Stimulated activated naive CD4-positive, alpha-beta T cell (primary cell): ENCODE measurements at places on chromosomes 11 and 22.

DNA sequence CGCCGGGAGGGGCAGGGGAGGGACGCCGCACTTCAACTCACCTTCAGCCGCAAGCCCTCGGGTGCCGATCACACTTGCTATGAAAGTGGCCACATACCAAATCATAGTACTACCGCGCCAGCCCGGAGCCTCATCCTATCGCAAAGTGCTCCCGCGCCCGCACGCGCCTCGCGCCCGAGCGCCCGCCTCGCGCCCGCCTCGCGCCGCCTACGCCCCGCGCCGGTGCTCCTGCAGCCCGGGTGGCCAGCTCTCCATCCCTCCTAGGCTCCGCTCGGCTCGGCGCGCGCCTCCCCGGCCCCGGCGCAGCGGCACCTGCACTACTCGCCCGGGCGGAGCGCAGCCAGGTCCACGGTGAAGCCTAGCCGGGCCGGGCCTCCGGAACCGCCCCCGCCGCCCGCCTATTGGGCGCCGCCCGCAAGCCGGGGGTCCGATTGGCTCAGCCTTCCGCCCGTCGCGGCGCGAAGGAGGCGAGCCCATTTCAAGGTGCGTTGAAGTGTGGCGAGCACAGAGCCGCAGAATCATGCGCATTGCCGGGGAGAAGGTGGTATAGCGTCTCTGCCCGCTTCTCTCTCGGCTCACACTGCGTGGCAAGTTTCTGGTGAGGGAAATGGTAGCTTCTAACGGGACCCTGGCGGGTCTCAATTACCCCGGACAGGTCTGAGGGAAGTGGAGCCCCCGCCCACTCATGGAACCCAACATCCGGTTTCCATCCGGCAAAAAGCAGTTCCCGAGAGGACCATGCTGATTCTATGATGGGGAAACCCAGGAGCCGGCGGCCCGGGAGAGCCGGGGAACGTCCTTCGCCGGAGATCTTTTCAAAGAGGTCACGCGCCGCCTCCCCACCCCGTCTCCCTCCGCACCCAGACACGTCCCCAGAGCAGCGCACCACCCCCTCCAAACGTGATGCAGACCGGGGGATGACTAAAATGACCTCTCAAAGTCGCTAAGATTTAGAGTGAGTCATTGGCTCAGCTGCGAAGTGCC is at the start of gene IGSF9B:
IGSF9B (minus strand) TSS at position 319 of the 984 bp plus-strand sequence; CDS start at position 105, 214 bp downstream.
- DNase-seq = peak; percentile 85

DNA sequence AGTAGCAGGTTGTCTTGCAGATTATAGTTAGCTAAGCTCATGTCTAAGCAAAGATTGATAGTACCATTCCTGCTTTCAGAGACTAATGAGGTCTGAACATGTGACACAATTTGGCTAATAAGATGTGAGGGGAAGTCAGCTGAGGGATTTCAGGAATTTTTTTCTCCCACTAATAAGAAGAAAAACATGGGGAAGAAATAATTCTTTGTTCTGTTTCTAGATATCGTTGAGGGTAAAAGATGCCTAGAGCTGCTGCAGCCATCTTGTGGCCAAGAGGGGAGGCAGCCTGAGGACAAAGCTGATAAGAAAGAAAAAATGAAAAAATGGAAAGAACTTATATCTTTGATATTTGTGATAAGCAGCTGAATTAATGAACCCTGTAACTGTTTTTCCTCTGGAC is 1334.4 kb downstream of the LRRC4C start:
- DNase-seq = no peak

DNA sequence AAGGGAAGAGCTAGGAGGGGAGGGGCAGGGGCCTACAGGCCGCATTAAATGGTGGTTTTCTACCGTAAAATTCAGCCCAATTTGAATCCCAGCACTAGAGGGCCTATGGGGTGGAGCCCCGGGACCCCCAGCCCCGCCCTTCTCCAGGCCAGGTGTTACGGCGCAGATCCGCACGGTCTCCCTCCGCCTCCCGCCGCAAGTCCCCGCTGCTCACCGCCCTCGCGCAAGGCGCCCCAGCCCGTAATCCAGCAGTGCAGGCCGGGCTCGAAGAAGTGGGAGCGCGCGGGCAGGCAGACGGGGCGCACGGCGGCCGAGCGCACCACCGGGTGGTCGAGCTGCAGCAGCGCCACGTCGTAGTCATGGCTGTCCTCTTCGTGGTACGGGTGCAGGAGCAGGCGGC is 17.3 kb downstream of the KCTD17 start:
- DNase-seq = no peak

DNA sequence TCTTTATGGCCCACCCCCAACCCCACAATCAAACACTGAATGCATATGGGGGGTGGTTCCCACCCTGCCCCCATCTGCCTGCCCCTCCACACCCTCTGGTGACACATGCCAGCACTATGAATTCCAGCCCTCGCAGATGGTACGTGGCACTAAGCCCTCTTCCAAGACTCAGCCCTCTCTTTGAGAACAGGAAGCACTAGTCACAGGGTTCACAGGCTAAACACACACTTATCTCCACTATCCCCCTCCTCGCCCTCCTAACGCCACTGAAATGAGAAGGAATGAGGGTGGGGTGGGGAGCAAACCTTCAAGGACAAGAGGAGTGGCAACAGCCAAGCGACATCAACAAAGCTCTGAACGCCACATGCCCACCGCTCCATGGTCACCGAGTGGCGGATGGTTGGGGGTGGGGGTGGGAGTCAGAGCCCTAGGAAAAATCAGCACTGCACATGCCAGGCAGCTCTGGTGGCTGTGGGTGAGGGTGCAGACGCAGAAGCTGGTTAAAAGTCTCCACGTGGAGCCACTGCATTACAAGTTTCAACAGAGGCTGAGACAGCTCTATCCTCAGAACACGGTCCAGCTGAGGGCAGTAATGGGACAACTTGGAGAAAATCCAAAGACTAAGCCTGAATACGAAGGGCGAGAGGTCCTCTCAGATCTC is 33.6 kb downstream of the TMEM184B start:
- no peak for DNase-seq

DNA sequence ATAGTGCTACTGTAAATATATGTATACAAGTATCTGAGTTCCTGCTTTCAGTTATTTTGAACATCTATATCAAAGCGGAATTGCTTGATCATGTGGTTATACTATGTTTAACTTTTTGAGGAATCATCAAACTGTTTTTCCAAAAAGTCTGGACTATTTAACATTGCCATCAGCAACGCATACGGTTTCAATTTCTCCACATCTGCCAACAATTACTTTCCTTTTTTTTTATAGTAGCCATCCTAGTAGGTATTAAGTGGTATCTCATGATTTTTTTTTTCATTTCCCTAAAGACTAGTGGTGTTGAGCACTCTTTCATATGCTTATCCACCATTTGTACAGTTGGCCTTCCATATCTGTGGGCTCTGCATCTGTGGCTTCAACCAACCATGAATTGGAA is 1.3 kb upstream of the UBE4A start:
- DNase-seq = no peak

- DNase-seq = no peak
Measured at GRCh38 chr22:19495562-19496323, 16.0 kb downstream of the CDC45 start.

GRCh38 chr11:44596525-44597276 is 31.2 kb downstream of the CD82 start:
- peak; percentile 58 for DNase-seq

DNA sequence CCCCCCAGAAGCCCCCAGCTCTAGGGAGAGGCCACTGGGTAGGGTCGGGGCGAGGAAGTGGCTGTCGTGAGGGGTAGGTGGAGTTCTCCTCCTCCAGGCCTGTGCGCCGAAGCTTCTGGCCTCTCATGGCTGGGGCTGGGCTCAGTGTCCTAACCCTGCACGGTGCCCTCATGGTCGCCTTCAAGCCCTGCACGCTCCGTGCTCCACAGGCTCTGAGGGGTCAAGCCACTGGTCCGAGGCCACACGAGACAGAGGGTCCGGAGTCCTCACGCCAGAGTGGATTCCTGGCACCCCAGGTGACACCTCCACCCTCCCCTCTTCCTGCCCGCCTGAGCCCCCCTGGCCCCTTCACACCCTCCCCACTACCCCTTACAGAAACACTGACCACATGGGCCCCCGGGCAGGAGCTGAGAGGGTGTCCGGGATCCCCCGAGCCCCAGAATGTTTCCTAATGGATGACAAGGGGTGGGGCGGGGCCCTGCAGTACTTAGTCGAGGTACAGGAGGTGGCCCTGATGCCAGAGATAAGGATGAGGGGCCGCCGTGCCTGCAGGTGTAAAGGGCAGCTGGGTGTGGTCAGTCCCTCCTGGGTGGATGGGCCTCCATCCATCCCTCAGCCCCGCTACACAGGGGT is 997 bp upstream of the CDHR5 start:
- DNase-seq = no peak

- no peak for DNase-seq
Measured at GRCh38 chr11:69320326-69320725, 26.4 kb downstream of the MYEOV start.

DNA sequence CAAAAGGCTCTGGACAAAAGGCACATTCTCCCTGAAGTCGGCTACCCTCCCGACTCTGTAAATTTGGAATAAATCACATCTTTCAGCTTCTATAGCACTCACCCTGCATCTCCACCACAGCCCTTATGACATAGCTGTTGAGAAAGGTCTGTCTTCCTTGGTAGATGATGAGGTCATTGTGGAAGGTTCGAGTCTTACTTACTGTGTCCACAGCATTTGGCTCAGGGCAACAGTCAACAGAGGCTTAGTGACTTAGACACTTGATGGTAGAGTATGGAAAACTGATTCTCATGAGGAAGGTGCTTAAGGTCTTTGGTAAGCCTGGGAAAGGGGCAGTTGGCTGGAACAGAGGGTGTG is 45.6 kb downstream of the PTPRJ start:
- DNase-seq = no peak

DNA sequence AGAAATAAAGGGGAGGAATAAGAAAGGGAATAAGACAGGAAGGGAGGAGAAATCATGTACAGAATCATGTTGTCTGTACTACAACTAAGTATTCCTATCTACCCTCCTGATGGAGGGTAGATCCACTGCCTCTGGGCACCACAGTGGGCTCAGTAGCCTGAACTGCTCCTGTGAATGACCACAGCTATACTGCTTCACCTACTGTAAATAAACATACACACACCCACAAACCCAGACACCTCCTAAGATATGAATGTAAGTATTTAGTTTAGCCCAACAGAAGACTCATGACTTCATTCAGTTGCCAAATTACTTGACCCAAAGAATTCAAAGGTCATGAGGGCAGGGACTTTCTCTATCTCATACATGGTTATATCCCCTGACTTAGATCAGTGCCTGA is 177.3 kb upstream of the C11orf58 start:
- no peak for DNase-seq

DNA sequence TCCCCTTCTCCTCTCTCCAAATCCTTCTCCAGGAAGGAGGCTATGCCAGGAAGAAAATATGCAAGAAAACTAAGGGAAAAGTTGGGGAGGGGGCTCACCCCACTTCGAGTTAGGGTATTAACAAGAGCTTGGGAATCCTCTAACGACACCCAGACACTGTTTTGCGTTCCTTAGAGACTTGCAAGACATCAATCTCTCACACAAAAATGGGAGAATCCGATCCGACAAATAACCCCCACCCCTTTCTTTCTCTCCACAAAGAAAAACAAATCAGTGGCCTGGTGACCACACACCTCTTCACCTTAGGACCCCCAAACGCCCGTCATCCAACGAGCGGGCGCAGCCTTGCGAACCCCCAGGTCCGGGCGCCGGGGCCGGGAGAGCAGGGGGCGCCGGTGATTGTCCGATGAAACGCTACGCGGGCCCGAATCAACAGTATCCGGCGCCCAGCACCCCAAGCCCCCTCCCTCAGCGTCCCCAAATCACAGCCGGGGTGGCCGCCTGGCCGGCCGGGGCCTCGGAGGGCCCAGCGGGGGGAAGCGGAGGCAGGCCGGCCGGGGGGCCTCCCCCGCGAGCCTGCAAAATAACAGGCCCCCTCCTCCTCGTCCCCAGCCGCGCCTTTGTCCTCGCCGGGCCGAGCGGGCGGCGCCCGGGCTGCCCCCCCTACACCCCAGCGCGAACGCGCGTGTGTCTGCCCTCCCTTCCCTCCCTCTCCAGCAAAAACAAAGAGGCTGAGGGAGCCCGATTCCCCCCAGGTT is 690 bp downstream of the CSNK1E start:
- peak; percentile 72 for DNase-seq

GRCh38 chr22:33722816-33723215 is 197.5 kb downstream of the LARGE1 start:
- DNase-seq = no peak

- DNase-seq = no peak
Measured at GRCh38 chr11:110772863-110773262, 60.6 kb upstream of the ARHGAP20 start.

DNA sequence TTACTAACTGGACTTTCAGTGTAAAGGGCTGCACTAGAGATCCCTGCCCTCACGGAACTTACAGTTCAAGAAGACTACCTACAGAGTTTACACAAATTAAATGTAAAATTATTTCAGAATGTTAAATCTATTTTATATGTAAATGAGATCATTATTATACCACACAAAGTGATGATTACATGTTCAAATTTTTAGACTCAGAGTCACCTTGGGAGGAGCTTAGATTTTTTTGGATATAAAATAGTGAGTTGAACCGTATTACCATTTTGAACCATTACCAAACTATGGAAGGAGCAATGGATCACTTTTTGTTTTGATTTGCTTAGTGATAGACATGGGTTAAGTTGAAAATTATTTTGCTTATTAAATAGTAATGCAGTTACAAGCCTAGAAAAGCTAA is 1.6 kb downstream of the IPO7 start:
- no peak for DNase-seq

DNA sequence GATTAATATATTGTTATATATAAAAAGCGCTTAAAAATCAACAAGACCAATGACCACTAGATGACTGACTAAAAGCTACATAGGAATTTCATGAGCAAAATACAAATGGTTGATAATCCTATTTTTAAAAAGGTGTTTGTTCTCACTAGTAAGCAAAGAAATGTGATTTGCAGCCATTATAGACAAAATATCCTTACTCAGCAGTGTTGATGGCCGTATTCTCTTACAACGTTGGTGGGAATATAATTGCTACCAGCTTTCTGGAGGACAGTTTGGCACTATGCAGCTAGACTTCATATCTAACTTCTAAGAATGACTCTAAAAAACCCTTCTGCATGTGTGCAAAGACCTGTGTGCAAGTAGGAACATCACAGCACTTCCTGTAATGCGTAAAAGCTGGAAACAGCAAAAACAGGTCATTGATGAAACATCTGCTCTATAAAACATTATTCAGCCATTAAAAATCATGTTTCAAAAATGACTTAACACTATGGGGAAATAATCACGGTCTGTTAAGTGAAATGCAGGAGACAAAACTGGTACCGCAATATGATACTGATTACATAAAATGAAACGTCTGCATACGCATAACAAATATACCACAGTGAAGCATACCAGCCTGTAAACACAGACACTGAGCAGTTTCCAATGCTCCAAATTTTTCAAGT is 70.1 kb upstream of the LINC01488 start:
- no peak for DNase-seq

- no peak for DNase-seq
Measured at GRCh38 chr11:1738380-1738779, 12.0 kb downstream of the IFITM10 start.

- DNase-seq = no peak
Measured at GRCh38 chr11:134024420-134025081, 44.3 kb upstream of the JAM3 start.

DNA sequence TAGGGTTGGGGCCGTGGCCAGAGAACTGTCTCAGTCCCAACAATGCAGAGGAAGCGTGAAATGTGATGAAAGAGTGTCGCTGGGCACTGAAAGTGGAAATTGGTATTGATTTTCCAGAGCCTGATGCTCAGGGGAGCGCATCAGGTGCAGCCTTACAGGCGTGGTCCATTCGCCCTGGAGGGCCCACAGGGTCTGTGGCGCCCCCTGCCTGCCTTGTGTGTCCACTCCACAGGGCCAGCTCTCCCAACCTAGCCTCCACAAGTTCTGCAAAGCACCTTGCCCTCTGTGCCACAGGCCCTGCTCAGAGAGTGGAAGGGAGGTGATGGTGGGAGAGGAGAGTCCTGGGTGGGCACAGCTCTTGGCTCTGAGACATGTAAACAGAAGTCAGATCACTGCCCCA is 54.9 kb upstream of the LMO1 start:
- DNase-seq = no peak
